Left lung (tissue), 14 donors: ENCODE measurements at places on chromosomes 4 and X.

DNA sequence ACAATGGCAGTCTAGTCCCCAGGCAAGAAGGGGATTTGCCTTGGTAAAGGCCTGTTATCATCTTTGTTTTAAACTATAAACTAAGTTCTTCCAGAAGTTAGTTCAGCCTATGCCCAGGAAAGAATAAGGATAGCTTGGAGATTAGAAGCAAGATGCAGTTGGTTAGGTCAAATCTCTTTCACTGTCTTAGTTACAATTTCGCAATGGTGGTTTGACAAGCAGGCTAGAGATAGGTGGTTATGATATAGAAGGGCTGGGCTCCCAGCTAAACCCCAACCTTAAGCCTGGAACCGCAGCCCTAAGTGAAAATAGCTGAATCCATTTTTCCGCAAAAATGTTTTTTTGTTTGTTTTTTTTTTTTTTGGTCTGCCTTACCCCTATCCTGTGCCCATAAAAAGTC lies 41.8 kb upstream of the NEIL3 start:
- DNase-seq: no peak

DNA sequence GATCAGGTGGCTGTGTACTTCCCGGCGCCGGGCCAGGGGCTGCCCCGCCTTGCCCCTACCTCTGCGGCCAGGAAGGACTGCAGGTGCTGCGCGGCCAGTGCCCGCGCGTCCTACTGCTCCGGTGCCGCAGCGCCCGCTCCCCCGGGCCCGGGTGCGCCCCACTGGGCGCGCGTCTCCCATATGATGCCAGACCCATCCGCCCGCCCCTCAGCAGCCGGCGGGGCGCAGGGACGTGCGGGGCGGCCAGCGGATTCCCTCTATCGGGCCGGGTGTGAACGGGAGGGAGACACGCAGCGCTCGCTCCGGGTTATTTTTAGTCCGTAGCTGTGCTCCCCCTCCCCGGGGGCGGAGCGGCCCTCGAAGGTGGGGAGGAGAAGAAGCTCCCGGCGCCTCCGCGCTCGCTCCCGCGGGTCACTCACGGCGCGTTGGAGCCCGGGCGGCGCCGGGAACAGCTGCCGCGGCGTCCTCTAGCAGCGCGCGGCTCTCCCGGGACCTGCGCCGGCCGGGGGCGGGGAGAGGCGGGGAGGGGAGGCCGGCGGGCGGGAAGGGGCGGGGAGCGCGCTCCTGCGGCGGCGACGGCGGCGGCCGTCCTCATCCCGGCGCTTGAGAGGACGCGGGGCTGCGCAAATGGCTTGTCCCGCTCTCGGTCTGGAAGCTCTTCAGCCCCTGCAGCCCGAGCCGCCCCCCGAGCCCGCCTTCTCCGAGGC lies 103.6 kb downstream of the UCHL1 start:
- DNase-seq: peak; percentile 91

DNA sequence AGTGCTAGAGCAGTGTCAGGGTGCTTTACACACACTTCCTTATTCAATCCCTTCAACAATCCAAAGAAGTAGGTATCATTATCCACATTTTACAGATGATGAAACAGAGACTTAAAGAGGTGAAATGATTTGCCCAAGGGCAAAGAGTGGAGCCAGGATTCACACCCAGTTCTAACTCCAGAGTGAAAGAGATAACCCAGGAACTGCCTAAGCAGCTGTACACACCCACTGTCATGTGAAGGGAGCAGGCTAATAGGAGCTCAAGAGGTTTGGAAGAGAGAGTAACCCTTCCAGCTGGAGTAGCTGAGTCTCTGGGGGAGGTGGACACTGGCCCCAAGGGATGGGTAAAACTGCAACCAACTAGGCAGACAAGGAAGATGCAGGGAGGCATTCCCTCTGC lies 92.5 kb downstream of the FBXL5 start:
- DNase-seq: no peak

DNA sequence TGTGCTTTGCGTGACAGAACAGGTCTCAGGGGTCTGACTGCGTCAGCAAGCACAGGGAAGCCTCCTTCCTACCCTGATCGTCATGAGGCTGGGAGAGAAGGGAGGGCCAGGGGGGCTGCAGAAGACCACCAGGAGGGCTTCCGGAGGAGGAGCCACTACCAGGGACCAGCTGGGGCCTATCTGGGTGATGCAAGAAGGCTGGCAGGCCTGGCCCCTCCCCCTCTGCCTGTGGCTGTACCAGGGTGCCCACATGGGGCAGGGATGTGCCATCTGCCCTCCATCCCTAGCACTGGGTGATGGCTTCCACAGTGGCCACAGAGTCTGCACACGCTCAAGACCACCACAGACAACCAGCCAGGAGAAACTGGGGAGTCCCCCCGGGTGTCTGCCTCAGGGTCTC lies 116.4 kb upstream of the NKX1-1 start:
- DNase-seq: peak; percentile 41

DNA sequence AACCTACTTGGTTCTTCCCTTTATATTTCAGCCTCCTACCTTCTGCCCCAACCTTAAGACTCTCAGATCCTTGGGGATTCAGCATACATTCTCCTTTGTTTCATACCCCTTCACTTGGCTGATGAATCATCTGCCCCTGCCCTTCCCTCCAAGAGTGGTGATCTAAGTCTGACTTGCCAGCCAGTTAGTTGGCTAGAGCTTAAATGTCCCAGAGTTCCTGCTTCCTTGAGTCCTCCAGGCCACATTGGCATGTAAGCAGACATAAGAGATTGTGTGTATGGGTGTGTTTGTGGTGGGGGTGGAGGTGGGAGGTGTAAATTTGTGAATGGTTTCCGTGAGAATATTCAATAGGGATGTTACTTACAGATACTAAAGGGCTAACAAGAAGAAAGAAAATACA lies 3.7 kb upstream of the TEX13D start:
- DNase-seq: no peak

DNA sequence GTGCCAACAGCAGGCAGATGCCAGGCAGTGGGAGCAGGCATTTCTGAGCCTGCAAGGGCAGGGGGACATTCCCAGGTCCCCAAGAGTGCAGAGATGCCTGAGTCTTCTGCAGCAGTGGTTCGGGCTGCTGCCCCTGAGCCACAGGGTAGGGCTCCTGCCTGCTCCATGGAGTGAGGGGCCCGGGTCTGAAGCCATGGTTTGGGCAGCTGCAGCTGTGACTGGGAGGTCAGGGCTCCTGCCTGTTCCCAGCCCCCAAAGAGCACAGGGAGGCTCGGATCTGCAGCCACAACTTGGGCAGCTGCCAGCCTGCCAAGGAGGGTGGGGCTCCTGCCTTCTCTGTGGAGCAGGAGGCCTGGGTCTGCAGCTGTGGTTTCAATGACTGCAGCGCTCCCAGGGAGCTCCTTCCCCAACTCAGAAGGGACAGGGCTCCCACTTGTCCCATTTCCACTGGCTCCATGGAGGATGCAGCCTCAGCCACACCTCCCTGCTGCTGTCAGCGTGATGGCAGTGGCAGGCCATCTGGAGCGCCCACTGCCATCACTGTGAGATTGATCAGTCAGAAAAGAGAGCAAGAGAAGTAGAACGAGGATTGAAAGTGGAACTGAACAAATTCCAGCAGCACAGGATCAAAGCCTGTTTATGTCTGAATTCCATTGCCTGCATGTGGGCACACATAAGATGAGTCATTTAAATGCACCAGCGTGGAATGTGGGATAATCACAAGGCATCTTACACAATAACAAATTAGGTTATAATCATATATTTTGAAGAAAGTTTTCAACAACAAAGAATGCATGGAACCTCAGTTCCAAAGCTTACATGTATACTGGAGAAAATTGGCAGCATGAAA lies 93.1 kb upstream of the CXorf51A start:
- DNase-seq: no peak

- no peak for DNase-seq
These were observed 220.9 kb downstream of the MAML3 start for GRCh38 chr4:139933104-139933503.
